Large intestine (tissue), 12 donors: ENCODE measurements at places on chromosomes 5 and 9.
A peak's percentile ranks its signal among the peaks of the same experiment; 100 is the strongest.

GRCh38 chr5:170986598-170986997 lies 124.8 kb downstream of the RANBP17 start:
- DNase-seq: no peak

DNA sequence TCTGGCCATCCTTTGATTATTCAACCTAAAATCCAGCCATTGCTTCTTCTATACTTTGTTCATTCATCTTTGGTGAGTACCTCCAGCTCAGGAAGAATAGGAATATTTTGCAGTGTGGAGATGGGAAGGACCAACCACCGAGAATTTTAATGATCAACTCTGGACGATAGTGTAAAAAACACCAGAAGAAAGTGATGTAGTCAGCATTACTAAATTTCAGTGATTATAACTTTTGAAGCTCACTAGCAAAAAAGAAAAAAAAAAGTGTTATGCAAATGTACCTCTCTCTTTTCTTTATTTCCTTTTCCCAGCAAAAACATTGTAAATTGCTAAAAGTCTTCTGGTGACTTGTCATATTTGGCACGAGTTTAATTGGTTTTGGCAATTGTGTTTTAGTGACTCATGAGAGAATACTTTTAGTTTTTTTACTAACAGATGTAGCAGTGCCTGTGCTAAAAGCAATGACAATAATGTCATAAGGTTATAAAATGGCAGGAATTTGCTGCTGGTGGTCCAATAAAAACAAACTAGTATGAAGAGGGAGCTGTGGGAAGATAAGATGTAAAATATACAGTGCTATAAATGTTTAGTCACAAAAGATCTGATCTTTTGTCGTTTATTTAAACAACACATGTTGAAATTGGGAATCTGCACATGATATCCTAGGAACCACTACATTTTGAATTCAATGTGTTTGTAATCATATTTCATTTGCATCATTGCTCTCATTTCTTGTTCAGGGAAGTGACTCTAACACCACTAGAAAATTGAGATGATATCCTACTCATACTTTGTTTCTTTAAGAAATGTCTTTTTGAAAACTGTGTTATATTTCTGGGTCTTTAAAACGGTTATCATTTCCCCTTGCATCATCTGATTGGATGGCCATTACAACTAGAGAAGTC lies 81.3 kb upstream of the ERCC6L2 start:
- no peak for DNase-seq

- no peak for DNase-seq
Measured at GRCh38 chr5:27705661-27706060, 667.3 kb upstream of the CDH9 start.

GRCh38 chr9:113604393-113604792 lies 140.9 kb downstream of the RGS3 start:
- no peak for DNase-seq

GRCh38 chr5:93201061-93201460 lies 380.0 kb downstream of the NR2F1-AS1 start:
- DNase-seq: no peak

GRCh38 chr5:107363768-107364167 lies 307.0 kb downstream of the EFNA5 start:
- DNase-seq: no peak

- DNase-seq: no peak
Measured at GRCh38 chr5:80324912-80325311, 5.1 kb downstream of the SPZ1 start.

DNA sequence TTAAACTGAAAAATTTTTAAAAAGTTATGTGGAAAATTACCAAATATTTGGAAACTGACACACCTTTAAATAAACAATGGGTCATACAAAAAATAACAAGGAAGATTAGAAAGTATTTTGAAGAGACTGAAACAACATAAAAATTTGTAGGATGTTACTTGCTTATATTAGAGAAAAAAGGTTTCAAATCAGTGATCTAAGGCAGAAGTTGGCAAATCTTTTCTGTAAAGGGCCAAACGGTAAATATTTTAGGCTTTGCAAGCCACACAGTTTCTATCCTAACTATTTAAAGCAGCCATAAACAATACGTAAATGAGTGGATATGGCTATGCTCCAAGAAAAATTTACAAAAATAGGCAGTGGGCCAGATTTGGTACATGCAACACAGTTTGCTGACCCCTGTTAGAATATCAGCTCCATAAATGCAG lies 81.3 kb downstream of the OXCT1 start:
- peak; percentile 8 for DNase-seq

DNA sequence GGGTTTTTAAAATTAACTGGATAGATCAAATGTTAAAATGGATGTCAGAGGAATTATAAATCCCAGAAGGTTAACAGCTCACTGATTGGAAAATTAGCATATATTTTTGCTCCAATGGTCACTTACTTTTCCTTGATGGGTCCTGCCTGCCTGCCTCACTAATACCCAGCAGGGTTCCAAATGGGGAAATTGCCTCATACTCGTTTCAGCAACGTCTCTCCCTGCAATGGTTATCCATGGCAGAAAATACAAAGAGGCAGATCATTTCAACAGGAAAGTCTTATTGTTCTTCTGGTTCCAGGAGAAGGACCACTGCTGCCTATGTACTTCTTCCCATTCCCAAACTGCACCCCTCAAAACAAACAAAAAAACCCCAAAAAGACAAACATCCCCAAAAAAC lies 71.3 kb downstream of the ERP44 start:
- no peak for DNase-seq

DNA sequence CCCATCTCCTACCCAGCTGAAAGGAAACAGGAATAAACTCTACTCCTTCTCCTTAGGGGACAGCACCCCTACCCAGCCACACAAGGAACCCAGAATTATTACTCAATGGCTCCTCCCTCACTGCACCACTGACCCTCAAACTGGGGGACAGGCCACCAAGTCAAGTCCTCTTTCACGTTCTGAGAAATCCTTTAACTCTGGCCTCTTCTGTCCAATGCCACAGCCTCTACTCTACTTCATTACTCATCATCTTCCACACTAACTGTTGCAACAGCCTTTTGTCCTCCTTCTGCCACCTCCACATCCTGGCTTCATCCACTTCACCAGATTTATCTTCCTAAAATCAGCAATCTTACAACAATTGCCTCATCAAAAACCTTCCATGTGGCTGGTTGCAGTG lies 6.8 kb downstream of the TTC39B start:
- DNase-seq: no peak

DNA sequence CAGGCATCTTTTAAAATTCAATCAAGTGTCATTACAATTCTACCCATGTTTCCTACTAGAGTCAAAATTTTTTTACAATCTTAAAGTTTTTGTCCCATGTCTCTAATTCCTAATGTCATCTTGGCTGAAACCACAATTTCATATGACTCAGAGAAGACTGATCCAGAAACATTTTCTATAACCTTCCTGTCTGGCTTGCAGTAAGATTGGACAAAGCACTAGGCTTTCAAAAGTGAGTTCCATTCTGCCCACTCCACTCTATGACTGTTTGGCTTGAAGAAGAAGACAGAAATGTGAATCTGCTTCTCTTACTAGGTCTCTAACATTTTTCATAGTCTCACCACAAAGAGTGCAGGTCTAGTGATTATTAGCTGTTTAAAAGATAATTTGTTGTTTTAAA lies 88.8 kb downstream of the NR3C1 start:
- DNase-seq: no peak

- DNase-seq: no peak
Measured at GRCh38 chr5:6379246-6379645, 899 bp upstream of the MED10 start.

GRCh38 chr9:105242557-105242956 lies 1.9 kb upstream of the SLC44A1 start:
- no peak for DNase-seq

- no peak for DNase-seq
Measured at GRCh38 chr5:28286566-28286965, 1248.2 kb upstream of the CDH9 start.
